ENCODE measurements at places on chromosomes 16 and 17.

DNA sequence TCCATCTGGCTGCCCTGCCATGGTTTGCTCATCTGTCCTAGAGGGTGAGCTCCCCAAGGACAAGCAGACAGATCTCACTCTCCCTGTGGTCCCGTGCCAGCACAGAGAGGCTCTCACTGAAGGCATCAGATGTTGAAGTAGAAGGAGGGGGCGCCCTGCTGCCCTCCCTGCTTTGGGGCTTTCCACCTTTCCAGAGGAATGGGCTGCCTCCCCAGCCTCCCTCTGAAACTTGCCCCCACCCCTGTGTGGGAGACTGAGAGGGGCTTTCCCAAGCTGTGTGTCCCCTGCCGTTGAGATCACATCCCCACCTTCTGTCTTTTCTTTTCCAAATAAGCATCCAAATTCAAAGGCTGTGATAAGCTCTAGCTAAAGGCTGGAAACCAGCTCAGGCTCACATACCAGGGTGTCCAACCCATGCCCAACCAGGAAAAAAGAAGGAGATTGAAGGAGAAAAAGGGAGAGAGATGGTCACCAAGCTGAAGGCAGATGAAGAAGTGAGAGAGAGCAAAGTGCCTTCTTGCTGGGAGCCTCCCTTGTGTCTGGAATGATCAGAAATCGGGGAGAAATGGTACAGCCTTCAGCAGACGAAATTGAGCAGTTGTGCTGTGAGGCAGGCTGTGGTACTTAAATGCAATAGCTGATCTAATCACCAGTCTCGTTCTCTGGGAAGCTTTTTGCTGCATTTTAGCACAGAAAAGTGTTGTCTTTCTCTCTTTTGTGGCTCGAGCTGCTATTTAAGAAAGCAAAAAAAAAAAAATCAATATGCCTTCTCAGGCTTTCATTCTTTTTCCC lies 145.9 kb upstream of the LHX1 start:
- no peak for DNase-seq

- DNase-seq: peak; percentile 90
Observed at GRCh38 chr17:44911133-44912001, 3.9 kb downstream of the GFAP start.

- DNase-seq: no peak
Observed at GRCh38 chr17:41013606-41014005, 4.7 kb upstream of the KRTAP3-1 start.

DNA sequence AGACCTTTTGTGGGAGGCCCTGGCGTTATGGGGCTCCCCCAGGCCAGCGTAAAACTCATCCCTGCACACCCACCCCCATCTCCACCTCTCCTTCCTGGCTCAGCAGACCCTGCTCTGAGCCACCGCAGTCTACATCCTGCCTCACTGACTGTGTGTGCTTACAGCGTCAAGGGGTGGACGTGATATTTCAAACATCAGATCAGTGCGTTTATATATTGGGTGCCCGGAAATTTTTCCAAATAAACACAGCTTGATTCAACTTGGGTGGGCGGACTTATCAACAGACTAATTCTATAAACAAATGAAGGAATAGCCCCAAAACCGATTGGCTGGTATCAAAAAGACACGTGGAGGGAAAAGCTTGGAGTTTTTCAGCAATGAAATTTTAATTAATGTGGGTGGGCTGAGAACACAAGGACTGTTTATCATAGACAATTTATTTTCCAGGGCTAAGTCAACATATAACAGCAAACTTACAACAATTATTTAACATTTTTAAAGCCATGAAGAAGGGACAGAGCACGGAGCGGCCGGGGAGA lies at the start of gene FOXL1:
FOXL1 (plus strand) TSS at position 489 of the 539 bp plus-strand sequence. CDS start 175 bp downstream, outside the sequence.
- DNase-seq: no peak

GRCh38 chr17:81867170-81867990 lies 3.8 kb downstream of the ARHGDIA start:
- peak; percentile 88 for DNase-seq

GRCh38 chr16:14502932-14503741 lies 126.9 kb downstream of the PARN start:
- no peak for DNase-seq

GRCh38 chr17:41664587-41665565 lies 23.8 kb upstream of the EIF1 start:
- no peak for DNase-seq

- DNase-seq: no peak
Observed at GRCh38 chr17:50675627-50676026, 32.1 kb downstream of the ANKRD40 start.

- no peak for DNase-seq
Observed at GRCh38 chr17:74040729-74041128, 162.7 kb upstream of the RPL38 start.

GRCh38 chr17:57451191-57451590 lies 194.9 kb downstream of the MSI2 start:
- no peak for DNase-seq

GRCh38 chr17:64038331-64039105 lies 18.1 kb upstream of the ICAM2 start:
- DNase-seq: no peak

GRCh38 chr17:44219616-44220212 lies at the start of gene UBTF:
TSS of gene UBTF (minus strand) at chr17:44219675. CDS start at chr17:44218229, 1,446 bp downstream.
- DNase-seq: no peak

GRCh38 chr17:27453471-27453870 lies 2.8 kb upstream of the KSR1 start:
- DNase-seq: no peak

DNA sequence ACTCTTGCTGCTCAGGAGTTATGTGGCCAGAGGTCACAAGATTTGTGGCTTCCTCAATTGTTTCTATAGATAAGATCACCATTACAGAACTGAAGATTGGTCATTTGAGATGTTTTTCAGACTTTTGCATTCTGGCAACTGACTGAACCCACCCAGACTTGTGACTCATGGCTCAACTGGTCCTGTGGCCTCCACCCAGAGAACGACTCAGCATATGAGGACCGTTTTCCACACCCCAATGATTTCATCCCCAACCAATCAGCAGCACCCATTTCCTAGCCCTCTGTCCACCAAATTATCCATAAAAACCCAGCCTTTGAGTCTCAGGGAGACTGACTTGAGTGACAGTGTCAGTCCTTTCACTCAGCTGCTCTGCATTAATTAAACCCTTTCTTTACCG lies 143.2 kb upstream of the ASIC2 start:
- DNase-seq: peak; percentile 11

GRCh38 chr16:11570806-11571205 lies 15.9 kb downstream of the LITAF start:
- DNase-seq: no peak

- no peak for DNase-seq
Observed at GRCh38 chr16:83343935-83344366, 463.8 kb upstream of the HSBP1 start.

DNA sequence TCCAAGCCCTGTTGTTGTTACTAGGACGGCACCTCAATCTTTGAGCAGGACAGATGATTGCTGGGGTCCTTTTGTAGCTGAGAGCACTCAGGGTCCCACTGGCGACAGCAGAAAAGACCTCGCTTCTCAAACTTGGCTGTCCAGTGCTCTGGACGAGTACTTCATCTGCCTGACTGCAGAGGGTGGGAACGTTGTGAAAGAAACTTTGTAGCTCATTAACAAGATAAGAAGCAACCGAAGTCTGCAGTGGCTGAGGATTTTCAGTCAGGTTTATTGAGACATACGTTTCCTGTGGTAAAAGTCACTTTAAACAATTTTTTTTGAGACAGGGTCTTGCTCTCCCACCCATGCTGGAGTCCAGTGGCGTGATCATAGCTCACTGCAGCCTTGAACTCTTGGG lies 191.7 kb downstream of the PRKCB start:
- DNase-seq: no peak

DNA sequence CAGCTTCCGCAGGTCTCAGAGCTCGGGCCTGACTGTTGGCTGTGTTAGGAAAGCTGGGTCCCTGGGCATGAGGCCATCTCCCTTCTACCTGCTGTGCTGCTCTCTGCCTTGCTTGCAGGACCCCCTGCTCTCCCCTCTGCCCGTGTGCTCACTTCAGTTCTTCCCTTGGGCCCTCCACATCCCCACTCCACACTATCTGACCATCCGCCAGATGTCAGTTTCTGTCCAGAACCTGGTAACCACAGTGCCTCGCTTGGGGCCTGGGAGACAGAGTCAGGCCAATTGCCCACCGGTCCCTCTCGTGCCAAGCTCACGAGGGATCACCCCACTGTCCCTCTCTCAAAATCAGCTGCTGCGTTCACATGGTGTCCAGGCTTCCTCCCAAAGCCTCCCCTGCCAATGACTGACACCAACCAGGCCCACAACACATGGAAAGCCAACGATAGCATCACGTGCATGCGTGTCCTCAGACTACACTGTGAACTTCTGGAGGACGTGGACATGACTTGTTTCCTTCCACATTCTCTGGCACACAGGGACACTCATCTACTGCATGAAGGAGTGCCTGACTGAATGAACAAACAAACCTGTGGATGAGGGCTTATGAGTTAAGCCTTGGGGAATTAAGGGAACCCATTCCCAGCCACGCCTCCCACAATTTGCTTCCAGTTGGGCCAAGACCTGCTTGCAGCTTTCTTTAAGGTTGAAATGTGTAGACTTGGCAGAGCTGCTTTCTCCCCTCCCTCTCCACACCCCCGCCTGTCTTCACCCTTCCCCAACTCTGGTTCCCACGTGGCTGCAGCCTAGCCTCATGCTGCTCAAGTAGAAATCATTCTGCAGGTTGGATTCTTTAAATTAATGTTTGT lies 72.5 kb upstream of the ZNF423 start:
- no peak for DNase-seq

GRCh38 chr16:49061137-49061714 lies 220.4 kb downstream of the CBLN1 start:
- DNase-seq: no peak

DNA sequence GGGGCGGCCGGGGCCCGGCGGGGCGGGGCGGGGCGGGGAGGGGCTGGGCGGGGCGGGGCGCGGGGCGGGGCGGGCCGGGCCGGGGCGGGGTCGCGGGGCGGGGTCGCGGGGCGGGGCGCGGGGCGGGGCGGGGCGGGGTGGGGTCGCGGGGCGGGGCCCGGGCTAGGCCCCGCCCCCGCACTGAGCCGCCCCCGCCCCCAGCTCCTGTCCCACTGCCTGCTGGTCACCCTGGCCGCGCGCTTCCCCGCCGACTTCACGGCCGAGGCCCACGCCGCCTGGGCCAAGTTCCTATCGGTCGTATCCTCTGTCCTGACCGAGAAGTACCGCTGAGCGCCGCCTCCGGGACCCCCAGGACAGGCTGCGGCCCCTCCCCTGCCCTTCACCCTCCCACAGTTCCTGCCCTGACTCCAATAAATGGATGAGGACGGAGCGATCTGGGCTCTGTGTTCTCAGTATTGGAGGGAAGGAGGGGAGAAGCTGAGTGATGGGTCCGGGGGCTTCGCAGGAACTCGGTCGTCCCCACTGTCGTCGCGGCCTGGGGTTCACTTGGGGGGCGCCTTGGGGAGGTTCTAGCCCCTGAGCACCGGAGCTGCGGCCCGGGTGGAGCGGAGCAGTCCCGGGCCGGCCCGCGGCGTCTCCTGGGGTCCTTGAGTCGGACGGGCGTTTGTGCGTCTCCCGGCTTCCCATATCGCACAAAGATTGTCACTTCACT lies 795 bp upstream of the HBM start:
- peak; percentile 61 for DNase-seq

DNA sequence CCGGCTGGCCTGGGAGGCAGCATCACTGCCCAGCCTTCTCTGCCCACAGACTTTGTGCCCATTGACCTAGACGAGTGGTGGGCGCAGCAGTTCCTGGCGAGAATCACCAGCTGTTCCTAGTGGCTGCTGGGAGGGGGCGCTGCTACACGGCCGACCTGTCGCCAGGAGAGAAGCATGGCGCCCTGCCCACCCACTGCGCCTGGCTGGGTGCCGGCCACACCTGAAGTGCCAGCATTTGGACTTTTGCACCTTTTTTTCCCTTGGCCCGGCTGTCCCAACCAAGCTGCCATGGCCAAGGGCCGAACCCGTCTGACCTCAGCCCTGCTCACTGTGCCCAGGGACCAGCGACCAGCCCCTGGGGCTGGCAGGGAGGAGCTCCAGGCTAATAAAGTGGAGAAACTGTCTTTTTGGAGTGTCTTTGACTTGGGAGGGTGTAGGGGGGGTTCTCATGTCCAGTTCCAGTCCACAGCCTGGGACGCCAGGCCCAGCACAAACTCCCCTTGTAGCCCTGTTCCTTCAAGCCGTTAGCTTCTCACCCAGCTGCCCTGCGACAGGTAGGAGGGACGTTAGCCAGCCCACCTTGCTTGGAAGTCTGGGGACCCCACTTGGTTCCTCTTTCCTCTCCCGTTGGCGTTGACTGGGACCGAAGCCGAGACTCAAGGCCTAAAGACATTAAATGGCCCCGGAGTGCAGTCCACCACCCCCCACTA lies 939 bp upstream of the WDR90 start:
- DNase-seq: no peak

DNA sequence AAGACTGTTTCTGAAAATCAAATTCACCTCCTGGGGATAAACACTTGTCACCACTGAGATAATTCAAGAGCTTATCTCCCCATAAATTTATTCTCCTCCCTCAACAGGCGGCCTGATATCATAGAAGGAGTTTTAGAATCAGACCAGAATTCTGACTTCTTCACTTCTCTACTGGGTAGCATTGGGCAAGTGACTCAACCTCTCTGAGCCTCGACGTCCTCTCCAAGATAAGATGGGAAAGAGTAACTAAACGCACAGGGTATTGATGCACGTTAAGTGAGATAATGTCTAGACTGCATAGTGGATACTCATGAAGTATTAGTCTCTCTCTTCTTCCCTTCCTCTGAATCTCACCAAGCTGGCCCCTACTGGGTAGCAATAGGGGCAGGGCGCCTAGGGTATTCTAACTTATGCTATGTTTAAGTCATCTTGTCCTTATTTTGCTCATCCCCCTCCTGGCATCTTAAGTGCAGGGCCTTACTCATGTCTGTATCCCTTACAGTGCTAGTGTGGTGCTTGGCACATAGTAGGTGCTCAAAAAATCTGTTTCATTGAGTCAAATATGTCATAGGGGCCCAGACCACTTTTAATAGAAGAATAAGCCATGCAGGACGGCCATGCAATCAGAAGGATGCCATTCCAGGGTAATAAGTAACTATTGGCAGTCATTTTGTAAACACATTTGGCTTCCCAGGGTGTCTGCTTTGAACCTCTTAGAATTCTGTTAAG lies 476.4 kb upstream of the CCL2 start:
- DNase-seq: no peak

DNA sequence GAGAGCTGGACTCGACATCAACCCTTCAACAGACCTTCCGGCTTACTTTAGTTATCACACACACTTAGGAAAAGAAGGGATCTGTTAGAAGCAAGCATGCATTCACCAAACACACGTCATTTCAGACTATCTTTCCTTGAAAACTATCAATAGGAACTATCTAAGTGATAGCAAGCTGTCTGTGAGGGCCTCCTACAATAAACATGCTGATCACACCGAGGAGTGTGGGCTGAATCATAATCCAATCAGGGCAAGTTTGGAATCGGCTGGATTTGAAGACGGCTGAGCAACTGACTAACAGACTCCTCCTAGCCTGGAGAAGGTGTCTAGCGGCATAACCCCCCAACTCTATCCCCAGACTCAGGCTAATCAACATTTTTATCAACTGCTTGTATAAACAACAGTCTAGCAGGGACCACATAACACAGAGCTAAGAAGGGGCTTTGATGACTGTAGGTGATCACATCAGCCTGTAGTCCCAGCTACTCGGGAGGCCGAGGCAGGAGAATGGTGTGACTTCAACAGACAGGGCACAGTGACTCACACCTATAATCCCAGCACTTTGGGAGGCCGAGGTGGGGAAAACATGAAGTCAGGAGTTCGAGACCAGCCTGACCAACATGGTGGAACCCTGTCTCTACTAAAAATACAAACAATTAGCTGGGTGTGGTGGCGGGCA lies 14.1 kb downstream of the NXN start:
- peak; percentile 78 for DNase-seq

GRCh38 chr17:82938486-82938872 lies 98.7 kb upstream of the ZNF750 start:
- no peak for DNase-seq
